ENCODE measurements at places on chromosomes 4 and X.
A peak's percentile ranks its signal among the peaks of the same experiment; 100 is the strongest.

DNA sequence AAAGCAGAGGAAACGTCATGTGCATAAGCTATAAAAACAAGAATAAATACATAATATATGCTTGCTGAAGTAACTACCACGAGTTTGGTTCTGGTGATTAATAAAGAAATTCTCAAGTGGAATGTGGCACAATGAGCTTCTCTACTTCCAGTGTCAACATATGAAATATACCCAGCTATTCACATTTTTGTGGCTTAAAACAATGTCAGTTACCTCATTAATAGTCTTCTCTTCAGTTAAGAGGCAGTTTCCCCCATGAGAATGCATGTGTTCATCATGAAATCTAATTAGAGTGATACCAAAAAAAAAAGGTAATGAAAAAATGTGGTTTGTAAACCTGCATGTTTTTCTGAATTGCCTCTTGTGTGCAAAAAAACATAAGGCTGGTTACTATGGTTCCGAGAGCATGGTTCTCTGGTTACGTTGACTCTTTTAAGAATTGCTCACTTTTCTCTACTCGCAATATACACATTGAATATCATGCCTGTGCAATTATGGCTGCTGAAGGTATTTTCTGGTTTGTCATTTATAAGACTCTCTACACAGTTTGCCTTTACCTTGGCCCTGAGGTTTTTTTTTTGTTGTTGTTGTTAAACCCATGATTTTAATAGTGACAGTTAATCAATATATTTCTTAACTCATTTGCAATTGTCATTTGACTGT, 108.2 kb downstream of the PCDH7 start:
- no peak for DNase-seq

- DNase-seq = no peak
These were observed 53.5 kb upstream of the FAM9B start for GRCh38 chrX:9087271-9088040.

- DNase-seq = no peak
These were observed 139.2 kb downstream of the PCDH18 start for GRCh38 chr4:137393044-137393443.

DNA sequence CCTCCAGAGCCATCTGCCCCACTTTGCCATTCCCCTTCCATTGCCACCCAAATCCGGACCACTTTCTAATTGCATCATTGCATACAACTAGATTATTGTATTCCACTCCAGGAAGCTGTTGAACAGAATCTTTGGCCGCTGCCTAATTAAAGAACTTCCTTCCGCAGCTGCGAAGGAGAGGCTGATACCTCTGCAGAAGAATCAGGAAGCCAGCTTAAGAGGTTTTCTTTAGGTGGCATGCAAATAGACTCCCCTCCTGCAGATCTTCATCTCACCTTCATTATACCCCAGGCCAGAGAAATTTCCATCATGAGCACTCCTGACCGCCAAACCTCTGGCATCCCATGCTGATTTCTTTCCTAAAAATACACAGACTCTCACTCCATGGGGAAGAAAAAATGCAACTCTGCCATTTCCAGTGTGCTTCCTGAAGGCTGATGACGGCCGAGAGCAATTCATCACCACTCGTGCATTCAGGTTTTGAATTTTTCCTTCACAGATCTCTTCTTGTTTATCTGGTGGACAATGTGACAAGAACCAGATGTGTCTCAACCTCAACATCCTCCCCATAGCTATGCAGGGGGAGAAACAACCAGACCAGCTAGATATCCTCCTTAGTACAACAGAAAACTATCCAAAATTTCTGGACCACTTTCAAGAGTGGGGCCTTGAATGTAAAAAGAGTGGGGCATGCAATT, 31.2 kb downstream of the LGI2 start:
- DNase-seq = no peak

GRCh38 chr4:41877020-41877796, 58.0 kb upstream of the TMEM33 start:
- DNase-seq = no peak

GRCh38 chr4:99724067-99724466, 66.4 kb upstream of the C4orf54 start:
- DNase-seq = no peak

DNA sequence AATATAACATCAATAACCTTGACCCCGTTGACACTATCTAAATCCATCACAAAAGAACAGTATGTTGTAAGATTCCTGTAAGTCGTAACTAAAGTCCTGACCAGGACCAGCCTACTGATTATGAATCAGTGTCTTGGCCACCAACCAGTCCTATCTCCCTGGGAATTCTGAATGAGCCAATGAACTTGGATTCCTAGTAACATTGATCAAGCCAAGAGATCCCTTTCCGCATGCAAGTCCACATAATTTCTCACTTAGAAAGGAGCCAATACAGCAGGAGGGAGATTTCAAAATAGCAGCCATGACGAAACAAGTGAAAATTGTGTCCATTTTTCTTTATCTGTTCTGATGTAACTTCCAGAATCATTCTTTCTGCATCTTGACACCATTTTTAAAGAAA, 9.5 kb downstream of the XPNPEP2 start:
- DNase-seq = no peak

- peak; percentile 10 for DNase-seq
These were observed 154.6 kb downstream of the AFAP1 start for GRCh38 chr4:7785017-7785416.

DNA sequence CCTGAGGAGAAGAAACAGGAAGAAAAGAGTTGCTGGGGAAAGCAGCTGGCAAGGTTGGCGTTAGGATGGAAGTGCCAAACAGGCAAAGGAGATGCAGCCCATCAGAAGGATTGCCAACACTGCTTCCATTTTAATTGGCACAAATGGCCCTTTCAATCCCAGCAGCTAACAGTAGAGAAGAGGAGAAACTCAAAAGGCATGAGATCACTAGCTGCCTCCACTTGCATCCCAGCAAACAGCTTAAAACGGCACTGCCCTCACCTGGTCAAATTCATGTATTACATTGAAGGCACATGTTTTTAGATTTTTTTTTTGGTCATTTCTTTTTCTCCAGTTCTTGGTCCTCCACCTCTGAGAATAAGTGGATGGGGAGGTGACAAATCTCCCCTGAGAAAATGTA, 14.9 kb upstream of the LOC101059915 start:
- DNase-seq = no peak

DNA sequence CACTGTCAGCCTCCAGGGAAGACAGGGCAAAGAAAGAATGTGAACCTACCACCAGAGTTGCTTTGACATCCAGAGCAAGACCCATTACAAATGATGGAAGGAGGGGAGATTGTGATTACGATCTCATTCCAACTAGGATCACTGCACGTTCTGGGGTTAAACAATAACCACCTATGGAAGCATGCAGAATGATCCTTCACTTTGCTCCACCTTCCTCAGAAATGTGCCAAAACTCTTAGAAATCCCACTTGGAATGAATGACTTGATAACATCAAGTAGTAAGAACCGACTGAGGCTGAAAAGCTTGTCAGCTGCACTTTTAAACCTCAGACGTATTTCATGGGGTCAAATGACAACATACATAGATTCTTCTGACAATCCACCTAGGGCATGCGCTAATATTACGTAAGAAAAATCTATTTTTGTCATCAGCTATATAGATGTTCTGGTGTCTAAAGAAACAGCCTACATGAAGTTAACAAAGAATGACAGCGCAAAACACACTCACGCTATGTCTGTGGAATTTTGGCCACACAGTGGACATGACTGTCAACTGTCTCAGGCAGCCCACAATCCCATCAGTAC, 3.5 kb upstream of the STS start:
- no peak for DNase-seq

- DNase-seq = no peak
These were observed 249.1 kb upstream of the DIAPH2 start for GRCh38 chrX:96435378-96436035.

- DNase-seq = no peak
These were observed 1538.8 kb downstream of the TECRL start for GRCh38 chr4:62870451-62870850.

DNA sequence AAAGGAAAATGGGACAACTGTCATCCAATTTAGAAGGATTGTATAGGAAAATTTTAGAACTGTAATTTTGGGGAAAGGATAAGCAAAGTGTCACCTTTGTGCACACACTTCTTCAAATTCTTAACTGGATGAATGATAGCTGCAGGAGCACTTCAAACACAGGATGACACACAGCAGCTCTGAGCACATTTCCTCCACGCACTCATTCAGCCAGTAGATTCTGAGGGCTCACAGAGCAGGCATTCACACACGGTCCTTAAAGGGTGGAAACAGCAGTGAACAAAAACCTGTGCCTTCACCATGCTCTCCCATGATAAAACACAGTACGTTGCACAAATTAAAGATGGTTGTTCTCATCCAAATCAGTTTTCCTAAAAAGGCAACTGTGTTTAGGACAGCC, 38.5 kb upstream of the KLF3 start:
- DNase-seq = no peak

- DNase-seq = no peak
These were observed 43.4 kb upstream of the KLF3 start for GRCh38 chr4:38620527-38621027.

GRCh38 chr4:77699731-77700210, 94.2 kb downstream of the CXCL13 start:
- DNase-seq = no peak

DNA sequence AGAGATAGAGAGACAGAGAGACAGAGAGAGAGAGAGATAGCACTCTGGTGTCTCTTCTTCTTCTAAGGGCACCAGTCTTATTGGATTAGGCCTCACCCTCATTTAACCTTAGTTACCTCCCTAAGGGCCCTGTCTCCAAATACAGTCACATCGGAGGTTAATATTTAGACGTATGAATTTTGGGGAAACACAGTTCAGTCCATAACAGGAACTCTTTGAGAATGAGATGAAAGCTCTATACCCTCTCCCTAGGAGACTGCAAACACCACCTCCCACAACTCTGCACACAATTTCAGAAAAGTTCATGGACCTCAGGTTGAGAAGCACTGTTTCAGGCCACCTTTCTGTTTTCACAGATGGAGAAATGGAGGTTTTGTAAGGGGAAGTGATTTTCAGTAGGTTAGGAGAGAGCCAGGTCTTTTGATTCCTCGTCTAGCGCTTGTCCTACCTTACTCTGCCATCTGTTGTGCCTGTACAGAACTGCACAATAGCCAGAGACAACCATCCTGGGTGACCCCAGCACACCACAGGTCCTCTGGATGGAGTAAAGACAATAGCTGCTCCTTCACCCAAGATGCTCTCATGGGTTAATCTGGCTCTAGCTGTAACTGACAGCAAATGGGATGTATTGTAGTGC, 16.9 kb upstream of the LOC101059915 start:
- DNase-seq = no peak

DNA sequence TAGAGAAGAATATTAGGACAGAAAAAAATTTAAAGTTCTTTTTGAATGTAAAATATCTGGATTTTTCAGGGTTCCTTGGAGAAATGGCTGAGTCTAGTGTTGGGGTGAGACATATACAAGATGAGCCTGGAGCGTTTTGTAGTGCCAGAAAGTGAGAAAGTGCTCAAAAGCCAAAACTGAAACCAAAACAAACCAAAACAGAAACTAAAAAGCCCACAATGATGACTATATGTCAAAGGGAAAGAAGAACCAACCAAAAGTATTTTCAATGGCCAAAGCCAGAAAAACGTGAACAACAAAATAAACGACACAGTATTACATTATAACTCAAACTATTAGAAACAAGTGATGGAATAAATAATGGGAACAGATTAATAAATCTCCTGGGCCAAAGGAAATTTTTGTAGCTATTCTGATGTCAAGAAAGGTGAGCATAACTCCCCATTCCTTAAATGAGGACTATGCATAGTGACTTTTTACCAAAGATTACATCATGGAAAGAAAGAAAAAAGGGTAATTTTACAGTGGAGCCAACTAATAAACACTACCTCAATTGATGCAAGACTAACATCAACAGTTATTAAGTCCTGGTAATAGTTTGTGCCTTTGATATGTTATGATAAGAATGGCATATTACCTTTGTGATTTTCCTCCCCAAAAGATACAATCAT, 1137.6 kb downstream of the C4orf33 start:
- no peak for DNase-seq

DNA sequence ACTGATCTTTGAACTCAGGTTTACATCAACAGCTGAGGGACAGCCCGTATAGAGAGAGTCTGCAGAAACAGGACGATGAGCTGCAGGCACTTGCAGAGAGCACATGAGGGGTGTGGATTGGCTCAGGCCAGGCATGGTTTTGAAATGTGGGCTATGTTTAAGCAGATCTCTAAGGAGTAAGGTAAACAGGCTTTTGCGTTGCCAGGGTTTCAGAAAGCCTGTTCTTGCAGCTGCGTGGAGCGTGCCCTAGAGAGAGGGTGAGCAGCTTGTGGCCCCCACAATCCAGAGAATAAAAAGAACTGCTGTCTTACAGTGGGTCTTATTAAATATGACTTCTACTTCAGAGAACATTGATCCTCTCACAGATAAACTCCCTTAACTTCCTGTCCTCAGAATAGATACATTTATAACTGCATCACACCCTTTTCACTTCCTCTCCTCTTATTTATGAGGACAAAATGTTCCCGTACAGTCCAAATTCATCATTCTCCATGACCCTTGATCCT, 64.1 kb downstream of the TMA16 start:
- no peak for DNase-seq

DNA sequence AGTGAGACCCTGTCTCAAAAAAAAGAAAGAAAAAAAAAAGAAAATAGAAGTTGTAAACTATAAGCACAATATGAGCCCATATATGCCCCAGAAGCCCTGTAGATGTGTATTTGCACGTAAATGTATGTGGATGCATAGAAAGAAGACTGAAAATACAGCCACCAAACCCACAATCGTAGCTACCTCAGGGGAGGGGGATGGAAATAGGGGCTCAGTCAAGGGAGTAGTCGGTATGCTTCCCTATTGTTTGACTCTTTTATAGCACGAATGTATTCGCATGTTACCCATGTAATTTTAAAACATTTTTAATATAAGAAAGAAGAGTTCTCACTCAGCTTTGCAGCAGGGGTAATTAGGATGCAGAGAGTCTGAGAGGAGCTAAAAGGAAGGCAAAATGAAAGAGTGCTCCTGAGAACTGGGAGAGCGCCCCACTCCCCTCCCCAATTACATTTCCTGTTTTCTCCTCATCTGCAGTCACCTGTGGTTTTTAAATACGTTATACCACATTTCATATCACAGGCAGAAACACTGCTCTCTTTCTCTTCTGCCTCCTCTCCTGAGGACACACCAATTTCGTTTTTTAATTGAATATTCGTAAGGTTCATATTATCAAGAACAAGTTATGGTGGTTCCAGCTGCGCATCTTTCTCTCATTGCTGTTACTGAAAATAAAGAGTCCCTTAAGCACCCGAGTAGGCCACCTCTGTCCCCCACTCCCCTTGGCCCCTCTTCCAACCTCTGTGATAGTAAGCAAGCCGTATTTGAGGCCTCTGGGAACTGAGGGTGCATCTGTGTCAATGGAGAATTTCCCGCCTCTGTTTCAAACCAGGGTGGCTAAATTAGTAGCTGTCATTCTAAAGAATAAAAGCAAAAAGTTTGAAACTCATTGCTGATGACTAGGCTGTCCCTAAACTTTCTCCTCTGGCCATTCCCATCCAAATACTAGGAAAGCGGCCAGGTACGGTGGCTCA, 10.7 kb downstream of the SEPTIN6 start:
- no peak for DNase-seq

DNA sequence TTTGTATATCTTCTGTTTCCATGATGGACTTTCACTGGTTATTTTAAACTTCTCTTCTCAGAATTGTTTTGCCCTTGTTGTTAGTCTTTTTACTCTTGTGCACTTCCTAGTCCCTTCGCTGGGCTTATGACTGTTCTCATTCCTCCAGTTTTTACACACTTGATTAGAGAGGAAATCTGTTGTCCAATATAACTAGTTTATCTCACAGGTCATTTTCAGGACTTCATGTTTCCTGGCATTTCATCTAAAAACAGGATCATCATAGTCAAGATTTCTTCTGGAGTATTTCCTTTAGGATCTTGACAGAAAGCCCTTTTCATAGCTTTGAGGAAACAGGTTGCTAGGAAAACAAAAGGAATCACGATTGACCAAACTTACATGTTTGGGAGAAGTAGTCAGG, 3.0 kb downstream of the FNIP2 start:
- no peak for DNase-seq

Data from stimulated activated CD4-positive, alpha-beta T cell treated with anti-CD3 and anti-CD28 coated beads, Interleukin-12 subunit alpha, Interleukin-12 subunit beta, amount 100 ng/mL, for 24 hours (primary cell).